NCI-H1105 (cell line): ENCODE measurements at places on chromosomes 6 and 20.

- DNase-seq: no peak
Observed at GRCh38 chr6:132967871-132968270, 153.5 kb downstream of the RPS12 start.

- DNase-seq: no peak
Observed at GRCh38 chr6:165594584-165595333, 68.3 kb downstream of the PDE10A start.

GRCh38 chr6:54493138-54493537, 184.9 kb downstream of the TINAG start:
- no peak for DNase-seq

- peak; percentile 93 for DNase-seq
Observed at GRCh38 chr6:1856381-1856780, 246.7 kb downstream of the FOXC1 start.

GRCh38 chr20:37349517-37350491, 3.9 kb downstream of the SRC start:
- no peak for DNase-seq

GRCh38 chr6:88008831-88009231, 38.8 kb upstream of the SPACA1 start:
- DNase-seq: no peak

DNA sequence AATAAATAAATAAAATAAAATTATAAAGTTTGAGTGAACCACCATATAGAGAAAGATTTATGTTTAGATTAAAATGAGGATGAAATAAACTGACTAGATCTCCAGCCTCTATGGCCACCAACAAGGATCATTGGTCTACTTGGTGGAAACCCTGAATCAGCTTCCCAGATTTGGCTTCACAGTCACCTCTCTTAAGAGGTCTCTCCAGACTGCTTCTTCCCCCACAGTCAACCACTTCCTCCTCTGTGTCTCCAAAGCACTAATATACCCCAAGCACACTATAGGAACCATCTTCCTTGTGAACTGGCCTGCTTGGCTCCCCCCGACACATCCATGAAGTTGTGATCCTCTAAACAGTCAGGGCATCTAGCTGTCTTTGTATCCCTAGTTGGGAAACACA, 529.6 kb upstream of the RNF217 start:
- DNase-seq: no peak

GRCh38 chr20:5495939-5496338, 179.2 kb upstream of the PROKR2 start:
- DNase-seq: no peak

DNA sequence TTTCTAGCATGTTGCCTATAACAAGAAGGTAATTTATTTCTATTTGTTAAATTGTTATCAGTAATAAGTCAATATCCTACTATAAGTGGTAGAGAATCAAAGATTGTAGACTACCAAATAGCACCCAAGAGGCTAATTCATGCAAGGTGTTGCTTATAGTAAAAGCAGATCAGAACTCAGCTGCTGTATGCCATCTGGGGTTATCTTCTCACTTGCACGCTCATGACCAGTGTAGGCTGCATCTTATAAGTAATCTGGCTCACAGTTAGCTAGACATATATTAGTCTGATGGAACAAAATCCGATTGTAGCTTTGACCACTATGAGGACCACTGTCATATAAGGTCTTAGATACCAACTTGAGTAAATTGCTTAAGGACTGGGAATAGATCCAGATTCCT, 17.0 kb downstream of the TOP1 start:
- DNase-seq: no peak

DNA sequence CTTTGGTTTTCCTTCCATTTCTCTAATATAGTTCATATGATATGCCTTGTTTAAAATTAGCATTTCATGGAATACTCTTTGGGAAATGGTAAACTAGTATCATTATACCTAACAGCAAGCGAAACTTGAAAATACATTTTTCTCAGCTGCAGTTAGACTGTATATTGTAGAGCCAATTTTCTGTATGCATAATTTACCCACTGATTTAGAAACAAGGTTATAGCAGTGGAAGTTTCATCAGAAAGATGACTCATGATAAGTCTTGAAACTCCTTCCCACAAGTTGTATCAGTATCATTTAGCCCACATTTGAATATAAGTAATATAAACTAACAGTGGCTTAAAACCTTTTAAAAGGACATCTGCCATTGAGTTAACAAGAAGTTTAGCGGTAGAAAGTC, 164.8 kb upstream of the BMP5 start:
- no peak for DNase-seq

GRCh38 chr20:35661053-35661452, 3.6 kb downstream of the CPNE1 start:
- no peak for DNase-seq
